CD4-positive, alpha-beta T cell treated with Interleukin-4 for 4 hours (primary cell): ENCODE measurements at places on chromosomes 6 and 20.

DNA sequence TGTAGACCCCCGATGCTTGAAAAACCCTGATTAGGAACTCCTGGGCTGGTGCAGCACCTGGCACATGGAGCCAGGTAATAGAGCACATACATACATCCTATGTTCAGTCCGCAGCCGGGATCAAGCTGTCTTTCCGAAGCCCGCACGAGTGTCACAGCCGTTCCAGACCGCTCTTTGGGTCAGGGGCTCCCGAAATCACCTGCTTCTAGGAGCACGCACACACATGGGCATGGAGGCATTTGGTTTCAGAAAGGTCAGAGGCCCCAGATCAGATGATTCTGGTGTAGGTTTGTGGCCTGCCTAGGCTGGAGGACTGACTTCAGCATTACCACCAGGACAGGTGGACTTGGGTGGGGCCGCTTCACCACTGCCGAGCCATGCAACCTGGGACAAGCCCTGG, 42.1 kb upstream of the STX16 start:
- DNase-seq: no peak

- no peak for DNase-seq
Measured at GRCh38 chr6:29727637-29728036, 4.4 kb downstream of the HLA-F start.

- no peak for DNase-seq
Measured at GRCh38 chr20:47656318-47656717, 129.0 kb downstream of the SULF2 start.

DNA sequence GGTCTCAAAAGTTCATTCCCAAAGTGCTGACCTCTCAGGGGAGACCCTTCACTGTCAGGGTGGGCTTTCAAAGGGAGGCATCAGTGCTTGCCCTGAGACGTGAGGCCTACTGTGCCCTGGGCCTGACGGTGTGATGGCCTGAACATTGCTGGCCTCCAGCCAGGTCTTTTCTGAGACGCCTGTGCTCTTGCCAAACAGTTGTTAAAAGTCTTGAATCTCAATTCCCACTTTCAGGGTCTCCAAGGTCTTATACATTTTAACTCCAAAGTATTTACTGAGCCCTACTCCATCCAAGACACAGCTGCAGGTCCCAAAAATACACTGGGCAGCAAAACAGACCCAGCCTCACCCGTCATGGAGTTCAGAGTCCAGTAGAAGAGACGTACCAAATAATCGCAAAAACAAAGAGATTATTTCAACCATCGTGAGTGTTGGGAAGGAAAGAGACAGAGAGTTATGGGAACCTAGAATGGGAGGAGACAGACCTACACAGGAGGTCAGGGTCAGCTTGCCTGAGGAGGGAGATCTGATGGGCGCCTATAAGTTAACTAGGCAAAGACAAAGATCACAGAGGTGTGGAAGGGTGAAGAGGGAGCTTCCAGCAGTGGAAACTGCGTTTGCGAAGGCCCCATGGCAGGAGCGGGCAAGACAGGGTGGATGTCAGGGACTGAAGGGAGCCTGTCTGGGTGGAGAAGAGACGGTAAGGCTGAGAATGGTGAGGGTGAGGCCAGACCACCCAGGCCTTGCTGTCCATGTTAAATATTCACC, 446.3 kb downstream of the PREX1 start:
- no peak for DNase-seq

GRCh38 chr20:3283222-3283820, 44.3 kb upstream of the SLC4A11 start:
- DNase-seq: no peak

GRCh38 chr6:110999634-111000270, 17.9 kb downstream of the RPF2 start:
- DNase-seq: peak; percentile 42

DNA sequence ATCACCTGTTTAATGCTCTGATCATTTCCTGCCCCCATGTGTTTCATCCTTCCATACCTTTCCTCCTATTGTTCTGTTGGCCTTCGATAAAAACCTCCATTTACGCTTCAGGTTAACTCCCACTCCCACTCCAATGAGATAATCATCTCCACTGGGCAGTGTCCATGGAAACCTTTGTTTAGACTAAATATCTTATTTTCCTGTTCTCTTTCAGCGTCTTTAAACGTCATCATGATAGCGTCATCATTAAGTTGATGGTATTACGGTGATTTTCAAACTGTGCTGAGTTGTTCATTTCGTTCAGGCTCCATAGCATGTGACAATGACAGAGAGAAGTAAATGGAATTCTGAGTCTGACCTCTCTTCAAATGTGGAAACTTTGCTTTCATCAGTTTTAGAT, 970.5 kb upstream of the SLC35B3 start:
- DNase-seq: no peak

GRCh38 chr20:2738331-2739041, 45.9 kb downstream of the EBF4 start:
- DNase-seq: no peak

GRCh38 chr6:101400326-101401135, 7.0 kb downstream of the GRIK2 start:
- DNase-seq: no peak

DNA sequence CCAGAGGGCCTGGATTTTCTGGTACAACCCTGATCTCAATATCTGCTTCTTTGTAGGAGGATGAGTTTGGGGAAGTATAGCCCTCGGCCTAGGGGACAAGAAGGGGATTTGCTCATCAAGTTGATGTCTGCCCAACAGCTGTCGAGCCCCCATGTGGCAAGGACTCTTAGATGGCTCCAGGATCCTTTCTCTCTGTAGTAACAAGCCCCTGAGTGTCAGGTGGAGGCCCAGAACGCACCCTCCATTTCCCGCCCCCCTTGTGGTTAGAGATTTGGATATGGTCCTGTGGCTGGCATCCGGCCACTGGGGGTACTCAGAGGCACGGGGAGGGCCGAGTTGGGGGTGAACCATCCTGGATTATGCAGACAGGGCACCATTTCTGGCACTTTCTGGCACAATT, 50.1 kb downstream of the CTCFL start:
- DNase-seq: no peak
